ENCODE measurements at places on chromosomes 1 and 21.

GRCh38 chr1:223802602-223803001 is 43.1 kb downstream of the TP53BP2 start:
- peak; percentile 14 for DNase-seq

GRCh38 chr1:150561974-150562445 is 12.8 kb downstream of the ADAMTSL4 start:
- DNase-seq: peak; percentile 66

GRCh38 chr1:85087659-85088407 is 39.5 kb upstream of the MCOLN3 start:
- DNase-seq: no peak

DNA sequence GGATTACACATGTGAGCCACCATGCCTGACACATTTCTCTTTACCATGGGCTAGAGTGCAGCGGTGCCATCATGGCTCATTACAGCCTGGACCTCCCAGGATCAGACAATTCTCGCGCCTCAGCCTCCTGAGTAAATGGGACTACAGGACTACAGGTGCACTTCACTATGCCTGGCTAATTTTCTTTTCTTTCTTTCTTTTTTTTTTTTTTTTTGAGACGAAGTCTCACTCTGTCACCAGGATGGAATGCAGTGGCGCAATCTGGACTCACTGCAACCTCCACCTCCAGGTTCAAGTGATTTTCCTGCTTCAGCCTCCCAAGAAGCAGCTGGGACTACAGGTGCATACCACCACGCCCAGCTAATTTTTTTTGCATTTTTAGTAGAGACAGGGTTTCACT is 14.8 kb upstream of the KIF1B start:
- no peak for DNase-seq

DNA sequence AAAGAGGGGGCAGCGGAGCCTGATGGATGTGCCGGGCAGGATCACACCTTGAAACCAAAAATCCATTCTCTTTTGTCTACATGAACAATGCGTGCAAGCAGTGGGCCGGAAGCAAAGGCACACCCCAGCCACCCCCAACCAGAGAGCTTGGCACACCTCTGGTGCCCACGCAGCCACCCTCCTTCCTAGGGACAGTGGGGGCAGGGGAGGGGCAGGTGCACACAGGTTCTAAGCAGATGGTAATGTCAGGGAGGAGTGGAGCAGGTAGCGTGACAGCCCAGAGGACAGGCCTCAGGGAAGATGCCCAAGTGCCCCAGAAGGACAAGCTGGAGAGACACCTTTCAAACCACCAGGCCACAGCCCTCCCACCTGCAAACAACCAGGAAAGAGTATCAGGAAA is 36.5 kb downstream of the SYF2 start:
- DNase-seq: no peak

- DNase-seq: no peak
These were observed 119.3 kb upstream of the BACE2 start for GRCh38 chr21:41048623-41049022.

GRCh38 chr1:113991467-113991997 is 12.3 kb downstream of the OLFML3 start:
- DNase-seq: no peak

DNA sequence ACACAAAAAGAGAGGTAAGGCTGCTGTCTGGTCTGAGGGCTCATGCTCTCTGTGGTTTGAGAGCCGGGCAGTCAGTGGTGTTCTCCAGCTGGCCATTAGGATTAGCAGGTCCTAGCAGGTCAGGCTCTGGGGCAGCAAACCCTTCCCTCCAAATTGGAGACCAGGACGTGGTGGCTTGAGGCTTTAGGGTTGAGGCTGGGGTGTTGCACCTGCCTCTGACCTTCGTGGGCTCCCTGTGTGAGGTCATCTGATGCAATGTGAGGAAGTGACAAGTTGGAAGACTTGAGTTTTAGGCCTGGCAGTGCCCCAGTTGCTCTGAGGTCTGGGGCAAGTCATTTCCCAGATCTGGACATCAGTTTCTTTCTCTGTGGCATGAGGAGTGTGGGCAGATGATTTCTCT is 24.4 kb downstream of the SZRD1 start:
- no peak for DNase-seq

GRCh38 chr1:203999618-204000017 is 73.3 kb upstream of the SOX13 start:
- no peak for DNase-seq

GRCh38 chr1:40414331-40414730 is 35.9 kb upstream of the ZFP69B start:
- DNase-seq: no peak

DNA sequence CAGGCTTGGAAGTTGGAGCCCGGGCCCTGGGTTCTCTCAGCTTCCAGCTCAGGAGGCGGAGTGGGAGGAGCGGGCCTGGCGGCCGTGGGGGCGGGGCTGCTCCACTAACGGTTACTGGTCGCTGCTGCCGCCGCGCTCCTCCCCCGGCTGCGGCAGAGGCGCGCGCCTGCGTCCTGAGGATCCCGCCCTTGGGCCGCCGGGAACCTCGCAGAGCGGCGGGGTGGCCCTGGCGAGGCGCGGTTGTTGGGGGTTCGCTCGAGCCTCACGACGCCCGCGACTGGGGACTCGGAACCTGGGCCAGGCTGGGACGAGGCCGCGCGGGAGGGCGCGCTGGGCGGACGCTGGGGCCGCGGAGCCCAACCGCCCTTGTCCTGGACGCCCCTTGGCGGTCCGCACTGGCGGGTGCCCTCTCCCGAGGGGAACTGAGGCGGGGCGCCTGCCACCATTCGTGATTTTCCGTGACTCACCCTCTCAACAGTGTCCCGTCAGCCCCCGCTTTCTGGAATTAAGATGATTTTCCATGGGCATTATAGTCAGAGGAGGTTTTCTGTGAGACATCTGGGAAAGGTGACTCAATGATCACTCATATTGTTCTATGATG is 34.1 kb downstream of the OR2G3 start:
- DNase-seq: no peak
